AG09319 (cell line): ENCODE measurements at places on chromosomes 13 and 19.

DNA sequence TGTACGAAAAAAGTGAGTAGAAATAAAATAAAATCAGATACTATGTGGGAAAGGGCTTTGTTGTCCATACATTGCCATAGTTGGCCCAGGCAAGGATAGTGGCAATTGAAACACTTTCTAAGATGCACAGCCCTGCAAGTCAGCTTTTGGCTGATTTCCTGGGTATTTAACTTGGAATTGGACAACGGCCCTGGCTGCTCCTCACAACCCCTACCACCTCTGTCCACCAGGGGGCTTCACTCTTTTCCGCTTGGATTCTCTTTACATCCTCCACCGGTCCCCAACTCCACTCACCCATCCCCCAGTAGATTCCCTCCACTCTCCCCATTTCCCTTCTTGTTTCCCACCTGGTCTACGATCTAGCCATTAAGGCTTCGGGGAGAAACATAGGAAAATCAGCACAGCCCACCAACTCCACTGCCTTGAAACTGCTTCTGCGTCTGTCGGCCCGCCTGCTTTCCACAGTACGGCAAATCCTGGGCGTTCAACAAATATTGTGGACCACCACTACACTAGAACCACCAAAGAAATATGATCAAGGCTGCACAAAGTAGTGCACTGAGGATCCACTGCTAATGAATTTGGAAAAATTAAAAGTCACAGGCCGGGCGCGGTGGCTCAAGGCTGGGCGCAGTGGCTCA lies 48.6 kb upstream of the GTF3A start:
- no peak for DNase-seq

DNA sequence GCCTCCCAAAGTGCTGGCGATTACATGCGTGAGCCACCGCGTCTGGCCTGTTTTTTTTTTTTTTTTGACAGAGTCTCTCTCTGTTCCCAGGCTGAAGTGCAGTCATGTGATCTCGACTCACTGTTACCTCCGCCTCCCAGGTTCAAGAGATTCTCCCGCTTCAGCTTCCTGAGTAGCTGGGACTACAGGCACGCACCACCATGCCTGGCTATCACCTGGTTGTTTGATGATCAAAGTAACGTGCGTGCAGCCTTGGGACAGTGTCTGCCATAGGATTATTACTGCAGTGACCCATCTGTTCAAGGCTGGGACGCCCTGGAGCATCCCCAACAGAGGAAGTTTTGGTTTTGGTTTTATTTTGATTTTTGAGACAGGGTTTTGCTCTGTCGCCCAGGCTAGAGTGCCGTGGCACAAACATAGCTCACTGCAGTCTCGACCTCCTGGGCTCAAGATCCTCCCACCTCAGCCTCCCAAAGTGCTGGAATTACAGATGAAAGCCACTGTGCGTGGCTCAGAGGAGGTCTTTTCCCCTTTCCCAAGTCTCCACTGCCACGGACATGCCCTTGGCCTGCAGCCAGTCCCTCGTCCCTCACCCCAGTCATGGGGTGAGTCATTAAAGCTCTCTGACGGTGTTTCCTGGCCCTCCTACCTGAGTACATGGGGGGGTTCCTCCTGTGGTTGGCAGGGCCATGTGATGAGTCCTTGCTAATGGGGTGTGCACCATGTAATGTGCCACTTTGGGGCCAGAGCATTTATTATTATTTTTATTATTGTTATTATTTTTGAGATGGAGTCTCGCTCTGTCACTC lies 65.6 kb downstream of the IER2 start:
- DNase-seq = no peak

- no peak for DNase-seq
Observed at GRCh38 chr13:34654647-34655046, 287.4 kb upstream of the NBEA start.

DNA sequence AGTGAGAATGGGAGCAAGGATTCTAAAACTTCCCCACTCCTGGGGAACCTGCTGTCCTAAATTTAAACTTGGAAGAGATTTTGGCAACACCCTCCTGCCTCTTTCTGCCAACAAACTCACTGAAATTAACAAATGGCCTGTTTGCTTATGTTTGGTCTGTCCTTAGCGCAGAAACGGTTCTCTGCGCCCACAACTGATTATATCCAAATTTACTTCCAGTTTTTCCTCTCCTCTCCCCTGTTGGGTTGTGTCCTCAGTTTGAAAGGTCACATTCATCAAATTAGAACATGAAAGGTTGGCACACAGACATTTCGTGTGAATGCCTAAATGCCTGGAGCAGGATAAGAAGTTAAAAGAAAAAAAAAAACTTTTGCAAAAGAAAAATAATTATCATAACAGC lies 56.4 kb upstream of the MRI1 start:
- peak; percentile 54 for DNase-seq

GRCh38 chr13:106381091-106381490 lies 154.4 kb downstream of the EFNB2 start:
- no peak for DNase-seq

GRCh38 chr19:19504754-19505668 lies 10.3 kb downstream of the TSSK6 start:
- DNase-seq = no peak

DNA sequence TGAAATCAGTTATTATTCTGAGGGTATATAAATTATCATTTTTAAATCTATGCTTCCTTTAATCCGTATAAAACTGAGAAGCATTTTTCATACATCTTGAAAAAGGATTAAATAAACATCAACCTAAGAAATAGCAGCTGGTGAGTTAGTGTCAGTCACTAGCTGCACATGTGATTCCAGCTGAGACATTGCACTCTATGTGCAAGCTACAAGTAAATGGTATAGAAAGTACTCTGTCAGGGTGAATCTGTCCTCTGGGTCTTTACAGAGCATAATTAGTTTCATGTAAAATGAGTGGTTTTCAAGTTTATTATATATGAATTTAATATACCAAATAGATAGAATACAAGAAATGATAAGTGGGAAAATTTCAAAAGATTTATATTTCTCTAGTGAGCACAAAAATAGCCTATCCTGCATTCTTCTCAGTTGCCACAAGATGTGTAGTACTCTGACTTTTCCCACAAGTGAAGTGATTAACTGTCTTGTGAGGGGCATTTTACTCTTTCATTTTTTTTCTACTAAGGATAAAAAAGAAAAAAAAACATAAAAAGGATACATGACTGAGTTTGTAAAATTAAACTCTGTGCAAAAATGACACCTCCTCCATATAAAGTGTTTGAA lies 1372.1 kb downstream of the PCDH9 start:
- no peak for DNase-seq

- DNase-seq = no peak
Observed at GRCh38 chr13:21071015-21071414, 9.6 kb upstream of the LATS2 start.

DNA sequence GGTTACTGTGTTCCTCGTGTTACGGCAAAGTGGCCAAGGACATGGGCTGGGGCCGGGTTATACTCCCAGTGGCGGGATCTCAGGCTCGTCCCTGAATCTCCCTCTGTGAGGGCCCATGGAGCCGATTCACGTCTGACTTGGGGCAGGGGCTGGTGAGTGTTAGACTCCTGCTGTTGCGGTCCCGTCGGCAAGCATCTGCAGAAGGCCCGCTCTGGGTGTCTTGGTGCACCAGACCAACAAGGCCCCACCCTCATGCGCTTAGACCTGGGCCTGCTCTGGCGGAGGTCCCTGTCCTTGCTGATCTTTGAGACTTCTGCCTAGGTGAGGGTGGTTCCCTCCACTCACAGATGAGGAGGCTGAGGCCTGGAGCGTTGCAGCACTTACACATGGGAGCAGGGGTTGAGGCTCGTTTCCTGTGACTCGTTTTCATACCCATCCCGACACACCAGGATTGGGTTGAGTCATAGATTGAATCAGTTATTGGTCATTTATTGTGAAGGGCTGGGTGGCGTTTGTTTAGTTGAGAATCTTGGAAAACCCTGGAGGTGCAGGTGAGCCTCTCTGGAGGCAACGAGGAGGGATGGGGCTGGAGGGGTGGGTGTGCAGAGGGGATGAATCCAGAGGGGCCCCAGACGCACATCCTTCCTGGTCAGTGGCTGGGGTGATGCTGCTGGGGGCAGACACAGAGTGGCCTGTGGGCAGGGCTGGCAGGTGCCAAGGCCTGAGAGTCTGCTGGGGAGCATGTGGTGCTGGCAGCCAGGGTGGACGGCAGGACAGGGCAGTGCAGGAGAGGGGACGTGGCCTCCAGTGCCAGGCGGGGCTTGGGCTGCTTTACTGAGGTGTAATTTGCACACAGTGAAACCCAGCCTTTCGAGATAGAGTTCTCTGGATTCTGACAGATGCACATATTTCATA lies 4.6 kb downstream of the EPN1 start:
- no peak for DNase-seq

- no peak for DNase-seq
Observed at GRCh38 chr13:101289764-101290163, 126.5 kb downstream of the NALCN start.

DNA sequence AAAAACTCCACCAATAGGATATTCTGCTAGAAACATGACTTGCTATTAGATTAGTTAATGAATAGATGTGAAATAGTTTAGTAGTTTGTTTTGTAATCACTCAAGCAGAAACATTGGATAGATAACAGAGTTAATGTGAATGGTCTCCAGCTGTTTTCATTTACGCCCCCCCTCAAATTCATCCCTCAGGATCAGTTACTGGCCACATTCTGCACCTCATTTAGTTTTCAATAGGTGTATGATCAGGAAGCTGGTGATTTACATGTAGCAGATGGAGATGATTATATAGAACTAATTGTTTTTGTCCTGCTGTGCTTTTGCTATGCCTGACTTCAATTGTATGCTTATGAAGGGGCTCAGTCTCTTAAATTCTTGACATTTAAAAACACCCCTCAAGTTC lies 759.0 kb downstream of the SLITRK6 start:
- no peak for DNase-seq

- DNase-seq = peak; percentile 57
Observed at GRCh38 chr19:32287811-32288227, 57.6 kb upstream of the ZNF507 start.

- no peak for DNase-seq
Observed at GRCh38 chr13:104586051-104586746, 1520.0 kb upstream of the SLC10A2 start.

GRCh38 chr19:6227936-6228325 lies 51.8 kb downstream of the MLLT1 start:
- no peak for DNase-seq

DNA sequence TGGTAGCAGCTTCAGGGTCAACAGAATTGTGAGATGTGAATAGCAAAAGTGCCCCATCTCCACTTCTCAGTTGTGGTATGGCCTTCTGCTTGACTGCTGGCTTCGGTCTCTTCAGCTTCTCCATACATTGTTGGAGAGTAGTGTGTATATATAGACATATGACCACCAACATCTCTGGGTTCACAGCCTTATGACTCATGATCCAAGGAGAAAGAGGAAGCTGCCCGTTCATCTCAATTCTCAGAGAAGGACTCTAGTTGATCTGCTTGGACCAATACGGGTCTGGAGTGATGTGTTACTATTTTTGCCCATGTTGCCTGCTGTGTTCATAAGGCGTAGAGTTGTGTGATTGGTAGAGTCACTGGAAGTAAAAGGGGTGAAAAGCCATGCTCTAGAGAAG lies 3.6 kb upstream of the COMMD6 start:
- no peak for DNase-seq

DNA sequence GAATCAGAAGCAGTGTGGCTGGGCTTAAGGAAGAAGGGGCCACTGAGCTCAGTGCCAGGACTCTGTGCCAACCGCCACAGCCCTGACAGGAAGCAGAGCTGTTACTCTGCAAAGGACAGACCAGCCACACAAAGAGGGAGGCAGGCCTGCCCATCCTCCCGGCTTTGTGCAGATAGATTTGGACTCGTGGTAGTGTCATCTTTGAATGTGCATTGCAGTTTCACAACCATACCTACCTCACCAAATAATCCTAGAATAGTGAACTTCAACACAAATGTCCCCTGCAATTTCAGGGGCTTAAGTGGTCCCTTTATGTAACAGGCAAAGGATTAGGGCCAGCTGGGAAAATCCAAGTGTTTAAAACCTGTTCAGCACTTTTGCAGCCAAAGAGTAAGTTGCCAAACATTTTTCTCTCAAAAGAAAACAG lies 55.1 kb upstream of the CLDN10 start:
- DNase-seq = no peak

DNA sequence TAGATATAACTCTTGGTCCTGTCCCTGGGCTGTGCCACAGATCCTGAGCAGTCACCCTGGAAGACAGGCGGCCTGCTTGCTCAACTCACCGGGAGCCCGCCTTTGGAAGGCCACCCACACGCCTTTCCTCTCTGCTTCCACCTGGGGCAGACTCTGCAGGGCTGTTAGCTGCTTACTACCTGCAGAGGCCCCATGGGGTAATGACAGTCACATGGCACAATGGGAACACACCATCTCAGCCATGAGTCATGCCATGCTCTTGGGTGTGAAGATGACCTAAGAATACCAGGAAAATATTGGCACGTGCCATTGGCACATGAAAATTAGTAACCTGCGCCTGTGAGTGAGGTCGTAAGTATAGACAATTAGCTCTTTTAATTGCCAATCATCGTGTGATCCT lies 108.6 kb downstream of the COL4A2 start:
- DNase-seq = no peak

DNA sequence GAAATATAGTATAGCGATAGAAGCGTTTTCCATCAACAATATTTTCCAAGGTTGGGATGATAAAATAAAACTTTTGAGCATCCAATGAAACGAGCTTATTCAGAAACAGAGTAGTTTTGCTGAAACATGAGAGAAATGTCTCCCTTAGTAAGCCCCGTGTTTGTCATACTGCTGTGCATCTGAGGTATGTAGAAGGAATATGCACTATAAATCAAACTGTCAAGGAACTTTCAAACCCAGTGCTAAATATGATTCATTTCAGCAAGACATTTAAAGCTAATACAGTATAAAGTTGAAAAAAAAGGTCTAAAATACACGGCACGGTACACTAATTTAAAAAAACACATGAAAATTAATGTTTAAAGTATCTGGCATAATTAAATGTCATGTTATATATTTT lies 546.2 kb downstream of the SLITRK5 start:
- DNase-seq = no peak

- DNase-seq = peak; percentile 7
Observed at GRCh38 chr19:49924004-49924880, 4.8 kb upstream of the ATF5 start.

- DNase-seq = no peak
Observed at GRCh38 chr13:49649244-49649962, 21.1 kb downstream of the ARL11 start.

- no peak for DNase-seq
Observed at GRCh38 chr13:110957181-110957884, 42.5 kb upstream of the ANKRD10 start.

DNA sequence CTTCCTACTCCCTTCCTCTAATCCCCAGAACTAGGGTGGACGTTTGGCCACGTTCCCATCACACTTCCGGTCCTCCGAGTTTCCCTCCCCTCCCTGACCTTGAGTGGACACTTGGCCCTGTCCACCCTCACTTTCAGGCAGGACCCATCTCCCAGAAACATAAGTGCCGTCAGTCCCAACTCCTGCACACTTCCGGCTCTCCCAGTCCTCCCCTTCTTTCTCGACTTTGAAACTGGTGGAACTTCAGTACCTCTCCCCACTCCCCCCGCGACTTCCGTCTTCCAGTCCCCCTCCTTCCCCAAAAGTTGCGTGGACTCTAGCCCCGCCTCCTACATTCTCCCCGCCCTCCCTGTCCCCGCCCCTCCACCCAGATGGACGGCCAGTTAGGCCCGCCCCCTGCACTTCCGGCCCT lies 278 bp upstream of the ZNF274 start:
- no peak for DNase-seq
